Inflammatory macrophage treated with lipopolysaccharide for 4 hours (primary cell): ENCODE measurements at places on chromosomes 7 and 10.

- DNase-seq: no peak
Measured at GRCh38 chr10:65808687-65809333, 1117.0 kb upstream of the LRRTM3 start.

- DNase-seq: peak; percentile 20
Measured at GRCh38 chr7:151663382-151664100, 143.8 kb upstream of the RHEB start.

DNA sequence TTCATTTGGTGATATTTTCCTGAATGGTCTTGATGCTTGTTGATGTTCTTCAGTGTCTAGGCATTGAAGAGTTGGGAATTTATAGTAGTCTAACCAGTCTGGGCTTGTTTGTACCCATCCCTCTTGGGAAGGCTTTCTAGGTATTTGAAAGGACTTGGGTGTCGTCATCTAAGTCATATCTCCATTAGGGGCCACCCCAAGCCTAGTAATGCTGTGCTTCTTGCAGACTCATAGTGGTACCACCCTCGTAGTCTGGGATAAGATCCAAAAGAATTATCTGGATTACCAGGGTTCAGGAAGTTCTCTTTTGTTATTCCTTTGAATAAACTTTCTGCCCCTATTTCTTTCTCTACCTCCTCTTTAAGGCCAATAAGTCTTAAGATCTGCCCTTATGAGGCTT, 319.4 kb upstream of the MYO3A start:
- no peak for DNase-seq

DNA sequence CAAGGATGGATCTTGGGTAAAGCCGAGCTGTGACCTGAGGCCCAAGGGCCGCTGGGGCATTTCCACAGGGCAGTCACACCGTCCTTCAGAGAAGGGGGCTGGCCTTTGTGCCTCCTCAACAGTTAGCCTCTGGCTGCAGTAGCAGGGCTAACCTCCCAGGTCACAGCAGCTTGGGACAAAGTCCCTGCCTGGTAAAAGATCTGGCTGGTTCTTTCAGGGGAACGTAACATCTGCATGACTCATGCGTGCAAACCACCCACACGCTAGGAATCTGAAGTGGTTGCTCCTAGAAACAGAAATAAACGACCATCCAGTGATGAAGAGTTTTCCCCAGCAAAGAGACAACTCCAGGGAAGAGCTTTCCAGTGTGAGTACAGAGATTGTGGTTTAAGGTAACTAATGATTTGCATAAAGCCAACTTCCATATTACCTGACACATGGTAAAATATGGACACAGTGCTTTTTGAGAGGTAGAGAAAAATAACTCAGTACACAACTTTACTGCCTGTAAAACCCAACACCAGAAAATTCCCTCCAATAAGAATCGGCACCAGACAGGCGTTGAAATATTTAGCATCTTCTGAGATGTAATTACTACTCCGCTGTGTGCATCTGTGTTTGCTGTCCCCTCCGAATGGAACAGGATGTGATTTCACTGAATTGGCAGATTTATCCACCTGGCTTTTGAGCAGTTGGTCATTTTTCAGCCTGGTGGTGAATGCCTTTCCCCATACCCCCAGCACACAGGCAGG, 84.9 kb upstream of the ADRB1 start:
- DNase-seq: peak; percentile 69
